GM04504 (cell line): ENCODE measurements at places on chromosomes 1 and 21.

GRCh38 chr1:165057956-165058355 is 298.6 kb downstream of the LMX1A start:
- DNase-seq = no peak

GRCh38 chr21:15051644-15052458 is 12.9 kb downstream of the NRIP1 start:
- no peak for DNase-seq

DNA sequence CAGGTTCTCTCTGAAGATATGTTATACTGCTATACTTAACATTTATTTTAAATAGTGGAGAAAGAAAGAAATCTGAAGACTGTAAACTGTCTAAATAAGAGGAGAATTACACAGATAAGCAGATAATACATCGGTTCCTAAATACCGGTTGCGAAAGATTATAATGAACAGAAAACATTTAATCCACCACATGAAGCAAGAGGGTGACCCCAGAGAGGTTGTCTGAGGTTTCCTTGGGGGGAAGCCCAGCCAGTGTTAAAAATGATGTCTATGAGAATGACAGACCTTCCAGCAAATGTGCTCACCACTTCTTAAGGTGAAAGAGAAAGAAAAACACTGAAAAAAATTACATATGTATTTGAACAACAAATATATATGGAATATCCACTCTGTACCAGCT is 356.4 kb upstream of the KAZN start:
- DNase-seq = no peak

DNA sequence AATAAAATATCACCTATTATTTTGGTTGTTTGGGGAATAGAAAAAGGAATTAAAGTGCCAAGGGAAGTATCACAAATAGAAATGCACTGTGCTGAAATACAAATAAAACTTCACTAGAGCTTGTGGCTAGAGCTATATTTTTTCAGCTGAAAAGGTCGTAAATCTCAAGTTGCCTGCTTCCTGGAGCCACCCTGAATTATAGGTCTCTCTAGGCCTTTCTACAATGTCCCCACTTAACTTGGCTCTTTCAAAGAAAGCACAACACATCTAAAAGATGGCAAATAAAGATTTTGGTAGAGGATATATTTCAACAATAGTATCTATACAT is 5.0 kb upstream of the RNF2 start:
- DNase-seq = no peak

GRCh38 chr1:35532497-35533223 is 24.5 kb downstream of the KIAA0319L start:
- DNase-seq = no peak

- no peak for DNase-seq
Measured at GRCh38 chr1:174968750-174969244, 30.9 kb upstream of the CACYBP start.

GRCh38 chr1:226506021-226506420 is 42.5 kb upstream of the STUM start:
- no peak for DNase-seq

DNA sequence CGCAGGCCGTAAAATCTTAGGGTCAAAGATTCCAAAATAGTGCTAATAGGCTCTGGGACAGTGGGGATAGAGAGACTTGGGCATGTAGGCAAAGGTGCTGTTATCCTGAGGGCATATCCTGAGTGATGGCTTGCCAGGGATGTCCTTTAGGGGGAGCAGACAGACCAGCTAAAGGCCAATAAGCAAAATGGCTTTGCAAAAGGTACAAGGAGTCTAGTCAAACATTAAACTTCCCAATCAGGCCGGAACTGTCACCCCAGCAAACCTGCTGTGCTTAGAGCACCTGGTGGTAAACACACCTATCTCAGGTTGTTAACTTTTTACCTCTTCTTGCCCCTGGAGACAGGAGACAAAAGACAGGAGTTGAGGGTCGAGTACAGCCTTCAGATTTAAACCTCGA is 49.1 kb downstream of the TRABD2B start:
- no peak for DNase-seq

- DNase-seq = no peak
Measured at GRCh38 chr1:208808301-208808700, 564.1 kb upstream of the PLXNA2 start.

- DNase-seq = no peak
Measured at GRCh38 chr21:31176725-31177124, 138.4 kb upstream of the KRTAP19-8 start.

DNA sequence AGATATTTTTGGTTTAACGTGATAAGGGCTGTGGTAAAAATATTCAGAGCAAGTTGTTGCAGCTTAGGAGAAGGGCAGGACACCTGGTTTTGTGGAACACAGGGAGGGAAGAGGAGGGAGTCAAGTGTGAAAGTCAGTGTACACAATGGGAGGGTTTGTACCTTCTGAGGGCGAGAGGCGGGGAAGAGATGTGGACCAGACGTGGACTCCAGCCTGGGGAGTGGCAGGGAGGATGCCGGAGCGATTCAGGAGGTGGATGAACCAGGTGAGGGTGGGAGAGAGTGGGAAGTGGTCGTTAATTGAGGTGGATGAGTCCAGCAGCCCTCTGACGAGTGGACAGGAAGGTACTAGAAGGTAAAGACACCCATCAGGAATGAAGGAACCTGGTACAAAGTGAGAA is 52.2 kb upstream of the IRF2BP2 start:
- DNase-seq = no peak

DNA sequence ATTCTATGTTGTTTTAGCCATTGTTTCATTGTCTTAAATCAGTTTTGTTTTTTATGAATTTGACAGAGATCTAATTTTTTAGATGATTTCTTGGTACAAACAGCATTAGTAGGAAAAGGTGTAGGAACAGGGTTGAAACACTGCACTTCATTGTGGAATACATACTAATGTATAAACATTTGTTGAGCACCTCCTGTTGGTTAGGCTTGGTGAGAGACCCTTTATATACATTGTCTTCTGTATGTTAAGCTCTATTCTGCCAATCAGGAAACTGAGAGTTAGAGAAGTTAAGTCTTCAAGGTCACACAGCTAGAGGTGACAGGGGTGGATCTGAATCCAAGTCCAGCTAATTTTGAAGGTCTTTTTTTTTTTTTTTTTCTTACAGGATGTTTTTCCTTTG is 192.7 kb downstream of the VPS13D start:
- DNase-seq = no peak

- no peak for DNase-seq
Measured at GRCh38 chr1:113253187-113253586, 137.1 kb upstream of the MAGI3 start.

DNA sequence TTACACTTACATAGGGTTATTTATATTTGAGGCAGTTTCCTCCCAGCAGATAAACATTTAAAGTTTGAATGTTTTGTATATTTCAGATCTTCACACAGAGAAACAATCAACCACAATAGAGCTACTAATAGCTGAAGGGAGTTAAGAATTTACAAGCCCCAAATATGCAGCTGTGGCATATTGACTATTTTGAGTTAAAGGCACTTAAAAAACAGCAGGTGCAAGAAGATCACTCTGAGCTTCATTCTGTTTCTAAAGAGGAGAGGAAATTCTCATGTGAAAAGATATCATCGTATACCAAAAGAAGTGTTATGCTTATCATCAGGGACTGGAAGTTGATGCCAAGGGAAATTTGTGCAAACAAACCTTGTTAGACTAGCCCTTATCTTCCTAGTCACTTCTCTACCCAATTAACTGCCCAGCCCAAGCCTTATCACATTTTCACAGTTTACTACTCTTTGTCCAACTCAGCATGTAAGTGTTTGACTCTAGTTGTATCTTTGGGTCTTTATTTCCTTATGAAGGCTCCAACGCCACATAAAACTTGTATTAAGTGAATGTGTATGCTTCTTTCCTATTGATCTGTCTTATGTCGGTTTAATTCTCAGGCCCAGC is 66.3 kb upstream of the COG2 start:
- no peak for DNase-seq

GRCh38 chr1:164770131-164770529 is 211.1 kb downstream of the PBX1 start:
- no peak for DNase-seq

- DNase-seq = no peak
Measured at GRCh38 chr1:76595024-76595423, 272.3 kb upstream of the ST6GALNAC5 start.

DNA sequence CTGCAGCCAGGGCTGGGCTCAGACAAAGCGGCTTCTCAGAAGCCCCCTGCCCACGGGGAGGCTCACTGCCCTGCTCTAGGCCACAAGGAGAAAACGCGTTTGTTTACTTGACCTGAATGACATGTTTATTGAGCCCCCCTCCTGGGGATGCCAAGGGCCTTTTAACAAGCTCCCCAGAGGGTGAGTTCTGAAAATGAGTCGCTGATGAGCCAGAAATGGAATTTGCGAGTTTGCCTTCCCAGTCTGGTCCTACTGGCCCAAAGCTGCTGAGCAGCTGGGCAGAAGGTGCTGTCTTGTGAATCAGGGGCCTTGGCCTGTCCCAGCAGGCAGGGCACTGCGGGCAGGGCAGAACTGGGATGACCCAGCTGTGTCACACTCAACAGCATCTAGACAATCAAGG is 120.6 kb downstream of the SYF2 start:
- DNase-seq = no peak

DNA sequence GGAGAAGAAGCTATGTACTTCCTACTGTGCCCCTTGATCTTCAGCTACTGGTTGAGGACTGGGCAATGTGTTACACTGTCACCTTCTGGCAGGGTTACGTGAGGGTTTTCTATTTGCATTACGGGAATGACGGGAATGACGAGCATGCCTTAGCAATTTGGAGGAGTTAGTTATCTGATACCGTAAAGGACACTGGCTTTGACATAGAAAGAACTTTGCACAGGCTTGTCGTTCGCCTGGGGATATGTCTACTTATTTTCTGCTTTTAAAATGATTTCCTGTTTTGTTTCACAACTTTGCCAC is 19.8 kb upstream of the ACBD6 start:
- no peak for DNase-seq

GRCh38 chr1:74205266-74205665 is 7.2 kb downstream of the FPGT start:
- DNase-seq = no peak

- no peak for DNase-seq
Measured at GRCh38 chr21:39397646-39398385, 47.8 kb downstream of the LCA5L start.

- DNase-seq = no peak
Measured at GRCh38 chr1:25918615-25919014, 12.4 kb upstream of the STMN1 start.

DNA sequence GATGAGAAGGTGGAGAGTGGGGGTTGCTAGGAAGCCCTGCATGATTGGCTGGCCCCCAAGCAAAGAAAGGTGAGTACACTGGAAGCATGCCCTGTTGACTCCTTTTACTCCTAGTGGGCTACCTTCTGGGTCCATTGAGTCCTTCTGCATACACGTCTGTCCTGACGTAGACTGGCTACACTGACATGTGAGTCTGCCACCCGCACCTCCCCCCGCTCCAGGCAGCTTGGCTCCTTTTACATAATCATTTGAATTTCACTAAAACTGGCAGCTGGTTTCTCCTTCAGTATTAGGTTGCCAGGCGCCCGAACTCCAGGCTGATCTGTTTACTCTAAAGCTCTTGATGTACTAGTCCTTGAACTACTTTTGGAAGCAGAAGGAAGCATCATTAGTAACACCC is 8.7 kb downstream of the MRPS21 start:
- no peak for DNase-seq

- DNase-seq = peak; percentile 40
Measured at GRCh38 chr1:239814306-239814881, 277.3 kb upstream of the FMN2 start.

DNA sequence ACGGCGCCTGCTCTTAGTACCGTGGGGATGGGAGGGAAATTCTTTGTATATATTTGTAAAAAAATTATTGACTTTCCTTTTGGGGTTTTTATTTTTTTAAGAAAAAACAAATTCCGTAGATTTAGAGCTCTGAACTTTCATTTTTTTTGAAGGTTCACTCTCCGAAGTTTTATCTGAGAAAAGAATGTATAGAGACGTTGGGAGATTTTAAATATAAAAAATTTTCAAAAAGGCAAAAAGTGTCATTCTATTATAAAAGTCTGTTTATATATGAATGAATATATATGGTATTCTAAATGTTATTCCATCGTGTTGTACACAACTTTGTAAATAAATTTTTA is 2.4 kb downstream of the FOXD3 start:
- DNase-seq = no peak

- no peak for DNase-seq
Measured at GRCh38 chr1:30313584-30313983, 409.8 kb downstream of the MATN1 start.

- no peak for DNase-seq
Measured at GRCh38 chr1:8395433-8395866, 77.5 kb downstream of the SLC45A1 start.

DNA sequence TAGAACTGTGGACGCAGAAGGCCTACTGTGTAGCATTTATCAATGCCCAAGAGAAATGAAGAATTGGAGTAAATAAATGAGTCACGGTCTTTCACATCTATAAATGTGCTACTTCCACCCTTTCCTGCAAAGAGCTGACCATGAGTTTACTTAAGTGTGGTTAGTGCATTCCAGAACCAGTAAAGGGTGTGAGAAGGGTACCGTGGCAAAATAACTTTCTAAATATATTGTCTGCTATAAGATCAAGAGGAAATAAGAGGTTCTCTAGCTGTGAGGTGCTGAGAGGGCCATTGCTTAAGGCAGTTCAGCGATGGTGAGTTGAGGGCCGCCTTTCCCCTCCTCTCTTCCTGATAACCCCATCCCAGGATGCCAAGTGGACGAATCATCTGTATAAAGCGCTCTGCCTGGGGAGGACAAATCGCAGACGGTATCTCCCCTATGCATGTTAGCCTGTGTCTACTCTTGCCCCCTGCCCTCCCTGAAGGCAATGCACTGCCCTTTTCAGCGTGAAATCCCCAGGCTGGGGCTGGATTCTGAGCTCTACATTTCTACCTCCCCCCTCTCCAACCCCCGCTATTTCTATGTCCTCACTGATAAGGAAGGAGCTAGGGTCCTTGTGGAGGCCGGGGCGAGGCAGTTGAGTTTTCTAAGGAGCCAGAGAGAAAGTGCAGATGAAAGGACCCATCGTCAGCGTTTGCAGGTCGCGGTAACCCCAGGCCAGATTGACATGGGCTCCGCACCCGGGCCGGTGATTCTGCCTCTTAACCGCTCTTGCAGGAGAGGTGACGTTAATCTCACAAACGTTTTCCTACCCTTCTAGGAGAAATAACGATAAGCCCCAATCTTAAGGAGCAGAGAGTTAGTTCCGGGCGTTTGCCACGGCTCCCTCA is 1.5 kb upstream of the NCAM2 start:
- DNase-seq = no peak

DNA sequence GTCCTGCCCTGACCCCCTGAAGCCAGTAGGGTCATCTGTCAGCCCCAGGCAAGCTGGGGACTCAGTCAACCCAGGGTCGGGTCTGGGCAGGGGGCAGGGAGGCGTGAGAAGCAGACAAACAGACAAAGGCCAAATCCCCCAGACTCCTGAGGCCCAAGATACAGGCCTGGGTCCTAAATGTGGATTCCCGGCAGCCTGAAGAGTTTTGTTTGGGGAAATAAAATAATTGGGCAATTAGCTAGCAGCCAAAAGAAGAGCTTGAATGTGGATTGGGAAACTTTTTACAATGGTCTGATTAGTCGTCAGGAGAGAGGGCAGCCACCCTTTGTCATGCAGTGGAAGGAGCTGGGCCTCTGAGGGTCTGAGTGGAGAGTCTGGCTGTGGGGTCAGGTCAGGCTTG is 4.5 kb upstream of the LEFTY2 start:
- DNase-seq = no peak

GRCh38 chr1:229972600-229973296 is 94.3 kb upstream of the GALNT2 start:
- DNase-seq = no peak
